Daoy (cell line): ENCODE measurements at places on chromosomes 7 and 10. TPM values are rescaled to one million over a fixed set of nuclear protein-coding genes. Genes with fewer than 3 reads are reported as not detected.

Gene COL28A1
- total RNA-seq: not detected in 2 replicates

DNA sequence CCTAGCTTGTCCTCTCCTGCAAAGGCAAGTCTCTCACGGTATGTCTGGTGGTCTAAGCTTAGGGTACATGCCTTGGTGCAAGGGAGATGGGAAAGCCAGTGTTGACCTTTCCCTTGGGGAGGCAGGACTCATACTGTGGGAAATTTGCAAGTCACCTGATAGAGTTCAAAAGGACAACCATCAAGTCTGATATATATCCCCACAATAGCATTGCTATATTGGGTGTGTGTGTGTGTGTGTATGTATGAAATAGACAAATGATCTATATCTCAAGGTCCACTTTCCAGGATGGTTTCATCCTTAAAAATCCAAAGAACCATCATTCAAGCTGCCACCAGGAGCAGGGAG, 12.2 kb upstream of the FFAR4 start:
- DNase-seq: no peak

- no peak for DNase-seq
Observed at GRCh38 chr10:37754538-37755323, 102.7 kb downstream of the ZNF248 start.

Gene NT5C2
- 33.6 and 34.2 TPM in 2 replicates for total RNA-seq

Gene TMEM273
- total RNA-seq: not detected in 2 replicates

Gene TRIL
- 0.11 and 0.15 TPM in 2 replicates for total RNA-seq

GRCh38 chr7:26891400-26892350, 27.3 kb upstream of the SKAP2 start:
- peak; percentile 60 for DNase-seq

- DNase-seq: no peak
Observed at GRCh38 chr7:142885311-142886230, at the start of gene TRPV6. Gene TRPV6, minus strand, starts transcription at chr7:142885745.

Gene WASL
- total RNA-seq: 11.0 and 12.7 TPM in 2 replicates

Gene CTAGE4
- 0.09 and 0.23 TPM in 2 replicates for total RNA-seq

Gene UTF1
- not detected in 2 replicates for total RNA-seq

DNA sequence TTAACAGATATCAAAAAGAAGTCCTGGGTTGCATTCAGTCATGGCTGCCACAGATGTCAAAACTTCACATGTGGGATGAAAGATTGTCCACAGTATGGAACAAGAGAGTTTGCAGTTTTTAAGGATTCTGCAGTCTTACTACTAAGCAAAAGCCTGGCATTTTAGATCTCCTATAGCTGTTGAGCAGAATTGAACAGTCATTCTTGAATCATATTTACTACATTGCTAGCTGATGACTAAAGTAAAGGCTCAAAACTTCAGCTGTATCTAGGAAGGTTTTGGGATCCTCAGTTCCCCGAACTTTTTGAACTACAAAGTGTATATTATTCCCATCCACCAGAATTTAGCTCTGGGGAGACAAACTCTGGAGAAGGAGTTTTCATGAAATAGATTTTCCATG, 31.0 kb downstream of the BET1 start:
- DNase-seq: no peak

Gene LRIT1
- total RNA-seq: not detected in 2 replicates

- DNase-seq: no peak
Observed at GRCh38 chr7:114885836-114886235, 36.1 kb upstream of the MDFIC start.

GRCh38 chr10:126130271-126130710, 233.9 kb downstream of the FANK1 start:
- DNase-seq: no peak

DNA sequence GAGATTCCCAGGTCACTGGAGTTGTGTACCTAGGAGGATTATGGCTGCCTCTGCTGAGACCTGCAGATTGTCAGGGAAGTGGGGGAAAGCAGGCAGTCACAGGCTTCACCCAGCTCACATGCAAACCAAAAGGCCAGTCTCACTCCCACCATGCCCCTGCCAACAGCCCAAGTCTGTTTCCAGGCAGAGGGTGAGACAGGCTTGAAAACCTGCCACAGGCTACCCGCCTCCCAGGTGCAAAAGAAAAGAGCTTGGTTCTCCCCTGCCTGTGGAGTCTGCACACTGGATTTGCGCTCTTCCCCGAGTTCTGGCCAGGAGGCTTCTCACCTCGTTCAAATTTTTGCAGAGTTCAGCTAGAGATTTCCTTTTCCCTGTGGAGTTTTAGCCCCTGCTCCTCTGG, 119.5 kb downstream of the RUNDC3B start:
- DNase-seq: no peak

Gene SPDYE1
- total RNA-seq: not detected in 2 replicates

Gene TMEM209
- 30.9 and 46.7 TPM in 2 replicates for total RNA-seq

DNA sequence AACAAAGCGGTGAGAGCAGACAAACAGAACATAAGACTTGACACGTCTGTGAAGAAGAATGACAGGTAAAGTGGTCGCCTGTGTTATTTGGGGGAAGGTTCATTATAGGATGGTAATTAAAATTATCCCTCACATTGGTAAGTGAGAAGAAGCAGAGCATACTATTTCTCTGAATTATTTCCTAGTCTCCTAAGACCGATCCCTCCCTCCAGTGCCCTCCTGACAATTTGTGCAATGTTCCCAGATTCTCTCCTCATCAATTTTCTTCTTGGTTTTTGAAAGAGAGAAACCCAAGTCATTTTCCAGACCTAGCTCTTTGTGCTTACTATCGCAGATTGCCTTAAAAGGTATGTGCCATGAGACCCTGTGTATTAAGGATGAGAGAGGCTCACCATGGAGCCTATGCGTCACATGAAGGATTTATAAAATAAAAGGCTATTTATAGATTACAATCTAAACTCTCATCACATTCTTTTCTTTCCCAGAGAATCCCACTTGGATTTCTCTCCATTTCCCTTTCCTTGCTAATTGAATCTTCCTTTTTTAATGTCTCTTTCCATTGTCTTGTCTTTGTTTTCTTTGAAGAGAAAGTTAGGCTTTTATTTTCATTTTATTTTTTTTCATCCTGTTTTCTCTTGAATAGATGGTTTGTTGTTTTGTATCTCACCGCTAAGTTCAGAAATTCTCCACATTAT, 112.0 kb downstream of the PPP1R3A start:
- DNase-seq: no peak

- no peak for DNase-seq
Observed at GRCh38 chr10:5691786-5692185, 7.1 kb downstream of the TASOR2 start.

Gene ADAM22
- total RNA-seq: 2.6 and 3.0 TPM in 2 replicates

Gene CLCN1
- 0.23 TPM in 1 of 2 replicates, not detected in the other for total RNA-seq

GRCh38 chr10:14584661-14585060, 190.0 kb downstream of the FAM107B start:
- no peak for DNase-seq

DNA sequence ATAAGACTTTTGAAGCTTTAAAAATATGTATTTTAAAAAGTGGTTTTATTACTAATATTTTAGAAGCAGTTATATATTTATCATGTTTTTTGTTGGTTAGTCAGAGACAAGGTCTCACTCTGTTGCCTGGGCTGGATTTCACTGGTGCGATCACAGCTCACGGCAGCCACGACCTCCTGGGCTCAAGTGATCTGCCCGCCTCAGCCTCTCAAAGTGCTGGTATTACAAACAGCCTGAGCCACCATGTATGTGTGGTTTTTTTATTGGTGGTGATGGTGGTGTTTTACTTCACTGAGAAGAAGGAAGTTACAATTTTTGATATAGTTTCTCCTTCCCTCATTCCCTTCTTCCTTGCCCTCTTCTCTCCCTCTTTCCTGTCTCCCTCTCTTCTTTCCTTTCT, 13.4 kb downstream of the NHLRC2 start:
- no peak for DNase-seq

Gene LAMB1
- total RNA-seq: 157 and 179 TPM in 2 replicates

DNA sequence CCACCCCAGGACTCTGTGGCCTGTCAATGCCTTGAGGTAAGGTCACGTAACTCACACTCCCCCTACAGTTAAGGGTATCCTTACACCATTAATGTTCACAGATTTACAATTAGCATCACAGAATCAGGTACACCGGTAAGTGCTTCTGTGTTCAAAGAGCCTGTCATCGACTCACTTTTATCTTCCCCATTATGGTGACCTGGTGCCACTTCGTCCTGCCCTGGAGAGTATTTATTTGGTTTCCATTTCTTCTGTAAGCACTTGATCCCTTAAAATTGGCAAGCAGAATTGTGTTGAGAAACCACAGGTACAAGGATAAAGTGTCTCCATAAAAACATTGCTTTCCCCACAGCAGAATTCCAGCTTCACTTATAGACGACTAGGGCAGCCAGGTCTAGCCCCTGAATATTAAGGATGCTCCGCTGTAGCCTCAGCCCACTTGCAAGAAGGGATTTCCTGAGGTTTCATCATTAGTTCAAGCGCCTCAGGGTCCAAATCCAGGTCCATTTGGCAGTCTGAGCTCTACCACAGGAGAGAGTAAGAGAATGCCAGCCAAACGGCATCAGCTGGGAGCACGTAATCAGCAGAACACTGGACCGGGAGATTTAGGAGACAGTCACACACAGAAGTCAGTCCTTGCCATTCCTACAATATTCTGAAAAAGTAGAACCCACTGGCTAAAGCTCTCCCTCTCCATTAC, 10.1 kb downstream of the ATXN7L1 start:
- no peak for DNase-seq

GRCh38 chr10:60728056-60728455, 50.2 kb upstream of the CDK1 start:
- no peak for DNase-seq

GRCh38 chr10:94344522-94345122, 18.1 kb downstream of the NOC3L start:
- no peak for DNase-seq

Gene NUPR2
- total RNA-seq: not detected in 2 replicates

DNA sequence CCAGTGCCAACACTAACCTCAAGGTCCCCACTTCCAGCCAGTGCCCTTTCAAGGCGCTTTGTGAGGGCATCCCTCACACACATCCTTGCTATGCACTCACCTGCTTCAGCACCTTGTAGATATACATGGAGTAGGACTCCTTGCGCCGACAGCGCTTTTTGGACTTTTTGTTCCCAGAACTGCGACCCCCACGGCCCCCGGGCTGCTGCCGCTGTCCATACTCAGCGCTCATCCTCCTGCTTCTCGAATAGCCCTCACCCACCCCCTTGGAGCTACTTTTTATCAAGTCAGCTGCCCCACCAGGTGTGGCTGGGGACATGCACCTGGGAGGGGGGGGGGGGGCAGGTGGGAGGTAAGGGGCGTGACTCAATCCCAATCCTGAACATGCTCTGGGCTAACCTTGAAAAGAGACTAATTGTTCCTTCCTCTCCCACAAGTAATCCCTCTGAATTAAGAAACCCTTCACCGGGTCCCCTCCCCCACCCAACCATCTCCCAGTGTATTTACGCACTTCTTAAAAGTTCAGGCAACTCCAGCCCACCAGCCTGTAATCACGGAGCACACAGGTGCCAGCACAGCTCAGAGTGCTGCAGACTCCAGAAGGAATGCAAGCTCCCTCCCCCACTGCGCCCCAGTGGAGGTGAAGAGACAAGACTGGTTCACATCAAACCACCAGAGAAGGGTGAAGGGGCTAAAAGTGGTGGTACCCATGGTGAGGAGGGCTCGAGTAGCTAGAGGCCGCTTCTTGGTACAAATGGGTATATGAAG, at the start of gene H2BK1:
Gene H2BK1 (minus strand): TSS at position 402 of the 768 bp plus-strand sequence. CDS start 170 bp downstream, at position 232.
- DNase-seq: no peak

Gene MBL2
- not detected in 2 replicates for total RNA-seq

DNA sequence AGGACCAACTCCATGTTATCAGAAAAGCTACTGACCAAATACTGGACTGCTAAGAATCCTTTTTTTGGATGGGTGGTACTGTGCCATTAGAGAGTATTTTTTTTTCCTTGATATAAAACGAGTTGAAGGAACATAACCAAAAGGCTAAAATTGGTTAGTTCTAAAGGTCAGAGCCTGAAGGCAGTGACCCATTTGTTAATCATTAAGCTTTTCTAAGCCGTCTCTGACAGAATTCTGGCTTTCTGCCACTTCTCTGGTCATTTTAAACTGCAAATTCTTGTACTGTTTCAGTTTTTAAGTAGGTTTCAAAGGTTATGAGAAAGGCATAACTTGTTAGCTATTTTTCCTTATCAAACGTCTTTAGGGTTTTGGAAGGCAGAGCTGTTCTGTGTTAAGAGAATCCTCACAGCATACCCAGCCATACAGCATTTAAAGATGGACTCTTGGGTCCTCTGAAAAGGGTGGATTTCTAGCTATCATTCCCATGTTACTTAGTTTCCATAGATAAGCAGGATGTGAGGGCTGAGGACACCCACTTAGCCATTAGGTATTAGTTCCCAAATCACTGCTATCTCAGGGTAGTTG, 196.8 kb downstream of the RNLS start:
- no peak for DNase-seq

DNA sequence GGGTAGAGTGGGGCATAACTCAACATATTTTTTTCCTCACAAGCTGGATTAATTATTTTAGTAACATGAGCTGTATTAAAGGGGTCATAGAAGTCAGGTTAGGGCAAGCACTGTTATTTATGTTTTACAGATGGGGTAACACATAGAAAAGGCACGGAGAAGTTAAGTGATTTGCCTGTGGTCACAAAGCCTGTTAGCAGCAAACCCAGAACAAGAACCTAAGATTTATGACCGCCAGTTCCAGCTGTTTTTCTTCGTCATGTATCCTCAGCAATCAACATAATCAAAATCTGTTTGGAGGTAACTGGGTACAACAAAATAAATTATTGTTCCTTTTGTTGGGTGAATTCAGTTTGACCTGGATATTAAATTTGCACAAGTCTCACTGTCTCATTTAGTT, 57.2 kb upstream of the BET1 start:
- peak; percentile 17 for DNase-seq

- DNase-seq: no peak
Observed at GRCh38 chr10:1074748-1075308, 18.6 kb downstream of the WDR37 start.

Gene ELFN1
- total RNA-seq: 0.15 and 1.1 TPM in 2 replicates

GRCh38 chr10:71981015-71981875, 17.1 kb downstream of the CHST3 start:
- no peak for DNase-seq

Gene KCND2
- total RNA-seq: not detected in 2 replicates

Gene MSS51
- 0.15 and 0.57 TPM in 2 replicates for total RNA-seq

- DNase-seq: no peak
Observed at GRCh38 chr7:6510476-6511133, 40.7 kb downstream of the GRID2IP start.

Gene MYL10
- not detected in 2 replicates for total RNA-seq

- DNase-seq: no peak
Observed at GRCh38 chr7:25617673-25618072, 389.4 kb upstream of the NPVF start.

GRCh38 chr10:7134448-7134847, 276.4 kb downstream of the SFMBT2 start:
- DNase-seq: no peak

DNA sequence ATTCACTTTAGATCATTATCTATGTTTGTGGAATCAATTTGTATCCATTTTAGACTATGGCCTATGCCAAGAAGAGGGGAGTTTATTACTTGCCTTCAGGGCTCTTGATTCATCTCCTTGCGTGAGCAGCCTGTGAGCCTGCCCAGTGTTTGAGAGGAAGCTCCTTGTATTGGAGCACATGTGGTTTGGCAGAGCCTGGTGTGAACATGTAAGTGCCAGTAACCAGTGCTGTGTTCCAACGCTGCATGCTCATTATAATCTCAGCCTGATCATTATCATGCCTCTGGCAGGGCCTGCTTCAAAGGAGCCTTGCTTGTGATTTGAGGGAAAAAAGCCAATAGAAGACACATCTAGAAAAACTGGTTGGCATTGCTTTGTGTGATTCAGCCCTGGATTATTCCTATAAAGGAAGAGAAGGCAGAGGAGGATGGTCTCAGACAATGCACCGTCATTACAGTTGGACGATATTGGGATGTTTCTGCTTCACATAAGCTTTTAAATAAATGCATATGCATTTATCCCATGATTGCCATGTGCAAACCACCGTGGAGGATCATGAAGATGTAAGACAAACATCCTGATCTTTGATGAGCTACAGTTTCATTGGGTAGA, 203.4 kb upstream of the AHR start:
- DNase-seq: peak; percentile 92
